HCEC 1CT (cell line): ENCODE measurements at places on chromosomes 13 and 19.
A peak's percentile ranks its signal among the peaks of the same experiment; 100 is the strongest.

DNA sequence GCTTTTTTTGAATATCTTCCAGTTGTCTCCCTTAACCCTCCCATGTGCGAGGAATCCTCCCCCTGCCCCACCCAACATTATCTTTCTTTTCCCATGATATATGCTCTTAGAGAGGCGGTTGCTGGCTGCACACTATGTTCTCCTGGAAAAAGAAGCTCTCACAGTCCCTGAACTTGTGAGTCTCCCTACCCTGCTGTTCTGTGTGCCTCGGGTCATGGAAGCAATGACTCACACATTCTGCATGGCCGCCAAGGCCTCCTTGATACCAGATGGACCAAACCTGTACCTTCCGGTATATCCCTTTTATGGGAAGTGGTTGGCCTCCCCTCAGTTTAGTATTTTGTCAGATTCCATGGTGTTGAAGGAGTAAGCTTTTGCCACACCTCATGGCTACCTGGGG is 705.4 kb downstream of the SLITRK6 start:
- DNase-seq = no peak

- DNase-seq = peak; percentile 52
Measured at GRCh38 chr13:37277435-37278144, 172.1 kb upstream of the CSNK1A1L start.

DNA sequence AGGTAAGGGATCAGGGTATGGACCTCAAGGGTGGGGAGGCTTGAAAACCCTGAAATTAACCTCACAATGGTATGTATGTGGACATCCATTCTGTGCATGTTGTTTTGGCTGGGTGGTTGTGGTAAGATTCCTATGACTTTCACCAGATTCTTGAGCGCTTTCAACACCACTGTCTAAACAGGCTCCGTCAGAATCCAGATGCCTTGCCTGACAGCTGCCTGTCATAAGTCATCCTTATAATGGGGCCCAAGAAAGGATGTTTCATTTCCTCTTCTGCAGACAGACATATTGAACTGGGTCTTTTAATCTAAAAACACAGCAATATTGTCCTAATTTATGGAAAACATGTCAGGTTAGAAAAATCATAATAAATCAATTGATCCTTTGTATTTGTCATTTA is 41.3 kb downstream of the ALOX5AP start:
- DNase-seq = no peak

DNA sequence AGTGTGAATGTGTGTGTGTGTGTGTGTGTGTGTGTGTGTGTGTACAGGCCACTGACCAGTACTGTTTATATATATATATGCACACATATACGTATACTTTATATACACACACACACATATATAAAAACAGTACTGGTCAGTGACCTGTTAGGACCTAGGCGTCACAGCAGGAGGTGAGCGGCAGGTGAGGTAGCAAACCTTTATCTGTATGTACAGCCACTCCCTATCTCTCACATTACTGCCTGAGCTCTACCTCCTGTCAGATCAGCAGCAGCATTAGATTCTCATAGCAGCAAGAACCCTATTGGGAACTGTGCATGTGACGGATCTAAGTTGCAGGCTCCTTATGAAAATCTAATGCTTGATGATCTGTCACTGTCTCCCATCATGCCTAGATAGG is 34.5 kb downstream of the TBC1D4 start:
- DNase-seq = no peak

- peak; percentile 85 for DNase-seq
Measured at GRCh38 chr19:4575267-4576015, 16.0 kb upstream of the SEMA6B start.

GRCh38 chr13:28340272-28340793 is 154.6 kb downstream of the FLT1 start:
- peak; percentile 21 for DNase-seq

- no peak for DNase-seq
Measured at GRCh38 chr13:39130301-39130700, 92.0 kb downstream of the NHLRC3 start.

DNA sequence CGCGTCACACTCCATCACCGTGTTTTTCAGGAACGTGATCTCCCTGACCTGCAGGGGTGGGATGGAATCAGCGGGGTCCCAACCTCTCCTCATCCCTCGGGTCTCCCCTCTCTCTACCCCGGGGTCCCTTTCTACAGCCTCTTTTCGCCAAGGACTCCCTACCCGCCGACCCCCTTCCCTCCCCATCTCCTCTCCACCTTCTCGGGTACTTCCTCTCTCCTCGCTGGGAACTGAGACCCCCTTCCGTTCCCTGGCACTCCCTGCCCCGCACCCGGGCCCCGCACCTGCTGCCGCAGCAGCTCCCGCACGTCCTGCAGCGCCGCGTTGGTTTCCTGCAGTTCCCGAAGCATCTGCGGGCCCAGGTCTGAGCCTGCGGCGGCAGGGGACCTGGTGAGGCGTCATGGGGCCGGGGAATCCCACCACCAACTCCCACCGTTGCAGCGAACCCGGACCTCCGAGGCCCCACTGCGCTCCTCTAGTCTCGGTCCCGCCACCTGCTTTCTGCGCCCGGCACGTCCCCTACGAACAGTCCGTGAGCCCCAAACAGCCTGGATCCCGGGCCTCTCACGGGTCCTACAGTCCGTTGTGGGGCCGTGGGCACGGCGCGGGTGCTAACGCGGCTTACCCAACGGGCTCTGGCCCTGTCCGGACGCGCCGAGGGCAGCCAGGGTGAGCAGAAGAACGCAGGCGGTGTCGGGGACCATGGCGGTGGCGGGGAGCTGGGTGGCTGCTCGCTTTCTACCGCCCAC is at the start of gene COMP:
TSS of gene COMP (minus strand) at position 740 of the 749 bp plus-strand sequence. CDS start at position 704, 36 bp downstream.
- DNase-seq = no peak

GRCh38 chr13:51191743-51192142 is 30.5 kb upstream of the FAM124A start:
- no peak for DNase-seq

- DNase-seq = no peak
Measured at GRCh38 chr19:50534478-50534877, 20.8 kb upstream of the ASPDH start.

DNA sequence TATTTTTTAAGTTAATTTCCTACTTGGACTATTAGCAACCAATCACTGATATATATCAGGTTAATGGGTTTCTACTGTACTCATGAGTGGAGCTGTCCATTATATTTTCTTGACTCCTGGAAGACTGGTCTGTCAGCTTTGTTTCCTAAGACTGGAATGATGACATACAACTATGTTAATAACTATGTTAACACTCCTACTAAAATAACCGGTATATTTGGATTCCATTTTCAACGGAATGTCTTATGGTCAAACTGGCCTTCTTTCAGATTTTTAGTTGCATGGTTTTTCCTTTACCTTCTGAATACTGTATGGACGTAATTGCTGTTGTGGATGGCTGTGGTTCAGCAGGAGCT is 45.8 kb upstream of the GPI start:
- no peak for DNase-seq

DNA sequence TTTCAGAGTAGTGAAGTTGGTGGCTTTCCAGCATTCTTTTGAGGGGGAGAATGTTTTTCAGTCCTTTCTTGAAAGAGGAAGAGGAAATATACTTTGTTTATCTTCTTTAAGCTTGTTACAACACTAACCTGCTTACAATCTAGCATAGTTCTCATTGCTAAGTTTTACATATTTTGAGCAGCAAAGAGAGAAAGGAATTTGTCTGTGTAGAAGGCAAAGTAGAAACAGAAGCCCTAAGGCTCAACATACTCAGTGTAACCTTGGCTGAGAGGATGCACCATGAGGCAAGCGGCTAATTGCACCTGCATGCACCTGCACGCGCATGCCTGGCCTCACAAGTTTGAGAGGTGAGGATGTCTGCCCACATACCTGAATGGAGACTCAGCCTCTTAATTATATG is 2.2 kb downstream of the FRY start:
- no peak for DNase-seq

DNA sequence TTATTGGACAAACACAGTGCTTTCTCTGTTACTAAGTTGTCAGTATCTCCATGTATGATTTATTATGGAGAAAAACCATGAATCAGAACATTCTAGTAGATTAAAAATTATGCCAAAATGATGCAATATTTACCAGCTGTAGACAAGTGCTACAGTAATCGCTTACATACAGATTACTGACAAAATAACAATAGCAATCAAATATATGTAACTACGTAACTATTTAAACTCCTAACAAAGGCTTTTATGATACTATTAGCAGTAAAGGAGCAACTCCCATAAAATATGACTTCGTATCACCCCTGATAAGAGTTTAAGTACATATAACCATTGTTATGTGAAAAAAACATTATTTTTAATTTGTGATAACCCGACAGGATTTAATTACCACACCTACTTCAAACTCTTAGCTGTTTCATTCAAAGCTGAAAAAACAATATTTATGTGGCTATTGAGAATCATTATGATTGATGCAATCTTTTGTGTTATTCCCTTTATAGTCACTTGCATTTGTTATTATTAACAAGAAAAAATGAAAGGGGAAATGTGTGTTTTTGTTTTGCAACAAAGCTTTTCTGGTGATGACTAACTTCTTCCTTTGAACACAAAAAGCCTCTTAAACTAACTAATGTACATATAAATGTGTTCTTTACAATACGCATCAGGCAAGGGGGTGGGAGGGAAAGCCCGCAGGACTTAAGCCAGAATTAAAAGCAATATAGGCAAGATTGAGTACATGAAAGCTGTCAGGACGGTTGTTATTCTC is 147.4 kb downstream of the ABCC4 start:
- peak; percentile 69 for DNase-seq

GRCh38 chr19:45517238-45517637 is 10.0 kb downstream of the VASP start:
- no peak for DNase-seq

DNA sequence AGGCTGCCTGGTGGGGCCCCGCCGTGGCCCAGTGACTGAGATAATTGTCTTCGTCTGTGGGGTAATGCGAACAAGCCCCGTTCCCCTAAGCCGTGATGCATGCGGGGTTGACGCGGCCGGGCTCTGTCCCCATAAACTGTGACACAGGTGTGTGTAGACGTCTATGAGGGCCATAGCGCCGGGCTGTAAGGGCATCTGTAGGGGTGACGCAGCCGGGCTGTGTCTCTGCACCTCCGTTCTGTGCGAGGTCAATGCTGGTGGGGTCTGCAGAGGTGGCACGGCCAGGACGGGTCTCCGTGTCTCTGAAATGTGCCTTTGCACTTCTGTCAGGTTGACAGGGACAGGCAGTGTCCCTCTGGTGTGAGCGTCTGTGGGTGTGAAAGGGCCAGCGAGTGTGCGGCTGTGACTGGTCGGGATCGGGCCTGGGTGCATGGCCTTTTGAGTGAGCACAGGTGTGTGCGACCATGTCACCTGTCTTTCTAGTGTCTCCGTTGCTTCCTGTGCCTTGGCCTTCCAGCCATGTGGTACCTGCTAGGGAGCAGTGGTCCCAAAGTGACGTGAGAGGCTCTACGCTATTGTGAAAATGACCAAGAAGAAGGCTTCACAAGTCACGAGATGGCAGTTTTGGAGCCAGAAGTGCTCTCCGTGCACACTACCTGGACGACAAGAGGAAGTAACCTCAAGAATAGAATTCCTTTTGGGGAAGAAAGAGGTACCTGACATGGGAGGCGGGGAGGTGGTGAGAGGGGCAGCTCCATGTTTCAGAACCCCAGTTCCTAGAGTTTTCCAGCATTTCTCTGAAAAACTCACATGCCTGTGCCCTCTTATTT is 16.4 kb upstream of the ZNF331 start:
- no peak for DNase-seq

- DNase-seq = no peak
Measured at GRCh38 chr13:29162638-29163235, 342.6 kb downstream of the MTUS2 start.
